ENCODE measurements at places on chromosomes 5 and 9.

- no peak for DNase-seq
These were observed 589 bp downstream of the RIC1 start for GRCh38 chr9:5629312-5630080.

GRCh38 chr9:104993291-104993963 lies 65.5 kb upstream of the ABCA1 start:
- DNase-seq = no peak

GRCh38 chr9:79040671-79041070 lies 531.1 kb upstream of the TLE4 start:
- DNase-seq = no peak

- DNase-seq = no peak
These were observed 8.0 kb upstream of the HABP4 start for GRCh38 chr9:96441798-96442445.

- no peak for DNase-seq
These were observed 15.1 kb downstream of the GRAMD2B start for GRCh38 chr5:126438267-126438666.

- no peak for DNase-seq
These were observed 23.7 kb downstream of the SLC6A7 start for GRCh38 chr5:150213530-150213929.

GRCh38 chr5:37323607-37324006 lies 47.3 kb downstream of the NUP155 start:
- DNase-seq = no peak

- no peak for DNase-seq
These were observed 25.4 kb downstream of the EPB41L4B start for GRCh38 chr9:109295221-109296130.

DNA sequence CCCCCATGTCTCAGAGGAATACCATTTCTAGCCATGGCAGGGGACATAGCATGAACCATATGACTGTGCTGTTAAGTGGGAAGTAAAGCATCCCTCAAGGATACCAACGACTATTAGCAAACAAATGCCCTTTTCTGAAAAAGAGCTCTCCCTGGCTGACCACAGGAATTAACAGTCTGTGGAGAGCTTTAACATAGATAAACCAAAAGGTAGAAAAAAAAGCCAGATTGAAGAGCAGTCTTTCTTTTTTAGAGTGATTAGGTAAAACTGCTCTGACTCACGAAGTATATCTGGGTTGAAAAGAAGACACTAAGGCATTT lies 532.7 kb upstream of the DMAC1 start:
- DNase-seq = no peak

GRCh38 chr9:79573412-79573923 lies 1.7 kb downstream of the TLE4 start:
- no peak for DNase-seq

GRCh38 chr5:111255169-111255568 lies 31.0 kb downstream of the CAMK4 start:
- no peak for DNase-seq

- no peak for DNase-seq
These were observed 159.9 kb downstream of the TSSK1B start for GRCh38 chr5:113274836-113275414.

DNA sequence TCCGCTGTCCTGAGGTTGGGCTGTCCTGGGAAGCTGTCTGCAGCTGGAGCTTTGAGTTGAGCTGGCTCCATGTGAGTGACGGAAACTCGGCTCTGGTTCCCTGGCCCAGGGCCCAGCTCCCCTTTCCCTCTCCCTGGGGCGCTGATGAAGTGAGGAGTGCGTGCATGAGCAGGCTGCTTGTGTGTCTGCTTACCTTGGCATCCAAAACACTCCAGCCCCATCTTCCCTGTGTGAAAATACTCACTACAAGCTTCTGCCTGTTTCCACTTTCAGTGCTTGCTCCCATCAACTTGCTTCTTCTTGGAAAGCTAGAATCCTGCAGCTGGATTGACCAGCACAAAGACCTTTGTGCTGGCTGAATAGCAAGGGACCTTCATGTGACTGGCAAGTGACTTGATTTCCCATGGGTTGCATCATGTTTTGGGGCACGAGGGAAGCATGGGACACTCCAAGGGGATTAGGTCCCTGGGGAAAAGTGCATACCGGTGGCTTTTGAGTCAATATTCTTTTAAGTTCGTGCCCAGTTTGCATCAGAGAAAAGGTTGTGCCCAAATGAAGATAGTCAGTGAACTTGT lies 198.1 kb downstream of the GADD45G start:
- DNase-seq = no peak

DNA sequence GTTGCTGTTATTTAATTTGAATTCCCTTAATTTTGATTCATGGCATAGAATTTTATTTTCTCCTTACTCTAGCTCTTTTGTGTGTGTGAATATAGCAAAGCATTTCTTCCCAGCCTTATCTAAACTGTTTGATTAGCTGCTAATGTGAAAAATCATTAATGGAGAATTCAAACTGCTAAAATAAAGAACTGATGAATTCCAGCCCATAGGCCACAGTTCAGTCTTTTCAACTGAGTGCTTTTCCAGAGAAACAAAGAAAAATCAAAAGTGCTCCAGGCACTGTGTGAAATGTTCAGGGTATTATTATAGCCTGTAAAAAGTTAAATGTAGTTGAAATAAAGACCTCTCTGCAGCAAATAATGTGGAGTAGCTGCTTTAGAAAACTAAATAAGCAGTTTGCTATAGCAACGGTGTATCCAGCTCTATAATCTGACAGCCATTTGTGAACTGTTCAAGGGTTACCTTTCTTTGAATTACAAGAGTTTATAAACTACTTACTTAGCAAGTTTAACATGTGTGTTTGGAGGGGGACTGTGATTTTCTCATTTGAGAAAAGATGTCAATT lies 123.8 kb downstream of the GIN1 start:
- DNase-seq = no peak

DNA sequence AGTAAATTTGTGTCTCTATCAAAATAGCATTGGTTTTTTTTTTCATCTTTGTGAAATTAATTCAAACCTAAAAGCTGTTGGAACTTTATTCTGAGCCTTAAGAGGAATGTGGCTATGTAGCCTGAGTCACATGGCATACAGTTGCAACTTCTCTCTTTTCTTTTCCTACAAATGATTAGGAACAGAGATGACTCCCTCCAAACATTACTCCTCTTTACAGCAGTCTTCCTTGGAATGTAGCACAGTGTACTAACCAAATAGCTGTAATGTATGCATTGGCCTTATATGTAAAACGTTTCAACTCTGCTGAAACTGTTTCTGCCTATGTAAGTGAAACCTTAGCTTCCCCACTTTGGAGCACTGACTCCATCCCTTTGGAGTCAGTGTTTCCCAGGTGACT lies 100.9 kb upstream of the MAP1B start:
- DNase-seq = no peak

DNA sequence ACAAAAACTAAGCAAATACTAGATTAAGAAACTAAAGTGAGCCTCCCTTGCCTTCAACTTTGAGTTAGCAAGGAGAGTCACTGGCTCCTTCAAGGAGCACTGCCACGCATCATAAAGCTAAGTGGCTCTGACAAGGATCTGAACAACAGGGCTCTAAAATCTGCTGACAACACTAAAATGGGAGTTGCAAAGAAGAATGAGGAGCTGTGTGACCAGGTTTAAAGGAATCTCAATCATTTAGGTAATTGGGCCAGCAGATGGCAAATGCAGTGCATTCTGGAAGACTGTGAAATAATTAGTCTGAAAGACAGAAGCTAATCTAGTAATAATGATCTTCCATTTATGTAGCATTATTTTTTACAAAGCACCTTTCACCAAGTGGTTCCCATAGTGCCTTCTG lies 297.0 kb upstream of the TAS2R1 start:
- no peak for DNase-seq

- DNase-seq = no peak
These were observed 457.7 kb downstream of the EFNA5 start for GRCh38 chr5:107213025-107213424.

DNA sequence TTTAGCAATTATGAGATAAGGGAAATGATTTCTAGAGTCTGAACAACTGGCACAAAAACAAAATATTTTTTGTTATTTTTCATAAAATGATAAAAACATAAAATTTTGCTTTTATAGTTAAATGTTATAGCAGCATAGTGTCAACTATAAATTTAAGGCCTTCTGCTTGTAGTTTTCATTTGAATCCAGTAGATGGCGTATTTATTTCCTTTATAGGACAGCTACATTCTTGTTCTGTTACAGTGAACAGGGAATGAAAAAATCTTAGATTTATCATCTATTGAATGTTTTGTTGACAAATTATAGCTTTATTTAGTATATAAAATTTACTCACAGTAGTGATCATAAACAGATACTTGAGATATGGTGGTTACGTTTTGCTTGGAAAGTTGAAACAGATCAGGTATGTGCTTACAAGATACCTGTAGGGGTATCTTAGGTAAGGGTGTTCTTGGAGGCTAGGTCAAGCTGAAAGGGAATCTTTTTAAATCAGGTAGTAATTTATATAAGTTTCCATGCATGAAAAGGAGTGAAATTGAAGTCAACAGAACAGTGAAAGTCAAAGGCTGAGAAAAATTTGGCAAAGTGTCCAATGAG lies 239.3 kb upstream of the GRIN3A start:
- no peak for DNase-seq
